ENCODE measurements at places on chromosomes 1 and 21. TPM values are rescaled to one million over a fixed set of nuclear protein-coding genes. Genes with fewer than 3 reads are reported as not detected.

DNA sequence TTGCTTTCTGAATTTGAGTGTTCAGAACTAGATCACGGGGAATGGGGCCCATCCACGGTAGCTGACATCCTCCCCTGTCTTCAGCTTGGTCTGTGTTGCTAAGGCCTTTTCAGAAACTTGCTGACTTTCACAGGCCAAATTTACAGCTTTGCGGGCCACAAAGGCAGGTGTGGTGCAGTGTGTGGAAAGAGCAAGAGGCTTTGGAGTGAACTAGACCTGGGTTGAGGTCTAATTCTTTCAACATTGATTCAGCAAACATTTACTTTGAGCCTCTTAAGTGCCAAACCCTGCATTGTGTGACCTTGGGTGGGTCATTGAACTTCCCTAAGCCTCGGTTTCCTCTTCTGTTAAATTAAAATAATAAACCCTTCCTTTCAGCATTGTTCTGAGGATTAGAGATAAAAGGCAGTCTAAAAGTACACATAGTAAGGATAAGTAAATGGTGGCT, 24.3 kb downstream of the STPG1 start:
- H3K36me3 ChIP-seq: peaks cover 5% of the 10 kb centered on the region
- DNase-seq: peak; percentile 55
- H3K27ac ChIP-seq: no peak overlapping the region
- H3K4me1 ChIP-seq: peaks cover 55% of the 10 kb centered on the region
- H3K27me3 ChIP-seq: no peaks in the 10 kb centered on the region

Gene FGGY
- 8.1 TPM for total RNA-seq

GRCh38 chr21:29583424-29583924, 284.8 kb downstream of the BACH1 start:
- H3K4me3 ChIP-seq: no peak overlapping the region
- DNase-seq: no peak
- no peaks in the 10 kb centered on the region for H3K4me1 ChIP-seq
- no peaks in the 10 kb centered on the region for H3K36me3 ChIP-seq
- H3K27me3 ChIP-seq: peaks cover 2% of the 10 kb centered on the region
- H3K27ac ChIP-seq: no peak overlapping the region

Gene COL8A2
- total RNA-seq: 0.12 TPM

- H3K36me3 ChIP-seq: no peaks in the 10 kb centered on the region
- H3K27me3 ChIP-seq: peaks cover 2% of the 10 kb centered on the region
- DNase-seq: no peak
- peak within 1 kb of the TSS; percentile 70 for H3K27ac ChIP-seq
Measured at GRCh38 chr1:1918901-1919303, at the start of gene TMEM52. TMEM52 (minus strand) TSS chr1:1919279; CDS start chr1:1919265, 14 bp downstream.

GRCh38 chr1:81600363-81600762, 200.4 kb upstream of the ADGRL2 start:
- no peak for DNase-seq

Gene ATP6V1G3
- not detected for total RNA-seq

Gene ADCY10
- 0.19 TPM for total RNA-seq

Gene UMODL1
- total RNA-seq: not detected
